ENCODE measurements at places on chromosomes 13 and 19.

GRCh38 chr13:23574421-23575145 lies 4.4 kb downstream of the TNFRSF19 start:
- no peak for DNase-seq

GRCh38 chr13:28582225-28582891 lies 76.6 kb upstream of the POMP start:
- DNase-seq, result no peak

DNA sequence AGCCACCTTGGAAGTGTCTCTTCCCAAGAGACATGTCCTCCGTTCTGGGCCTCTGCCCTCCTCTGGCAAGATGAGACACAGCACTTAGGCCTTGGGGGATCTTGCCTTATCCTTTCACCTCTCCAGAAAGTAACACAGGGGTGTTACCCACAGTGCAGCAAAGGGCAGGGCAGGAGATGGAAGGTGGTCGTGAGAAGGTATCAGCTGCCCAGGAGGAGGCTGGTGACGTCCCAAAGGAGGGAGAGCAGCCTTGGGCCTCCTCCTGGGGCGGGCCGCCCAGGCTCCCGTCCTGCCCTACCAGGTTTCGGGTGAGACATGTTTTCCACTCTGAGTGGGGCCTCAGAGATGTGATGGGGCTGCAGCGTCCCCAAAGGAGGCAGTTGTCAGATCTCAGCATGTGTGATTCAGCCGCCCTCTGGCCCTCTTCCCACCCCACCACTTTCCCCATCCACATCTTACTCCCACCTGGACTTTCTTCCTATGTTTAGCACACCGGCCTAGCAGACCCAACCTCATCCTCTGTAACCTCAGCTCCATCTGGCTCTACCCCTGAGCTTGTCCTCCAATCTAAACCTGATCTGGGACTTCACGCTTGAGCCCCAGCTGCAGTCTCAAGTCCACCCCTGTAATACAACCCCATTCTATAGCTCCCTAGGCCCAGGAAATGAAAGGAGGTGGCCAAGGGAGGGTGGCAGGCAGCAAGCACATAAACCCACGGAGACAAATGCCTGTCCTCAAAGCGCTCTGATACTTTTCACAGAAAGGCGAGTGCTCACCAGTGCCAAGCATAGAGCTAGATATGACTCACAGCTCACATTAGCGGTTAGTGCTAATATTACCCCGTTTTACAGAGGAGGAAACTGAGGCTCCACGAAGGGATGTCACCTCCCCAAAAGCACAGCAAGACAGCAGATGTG lies 9.3 kb downstream of the POU2F2 start:
- no peak for DNase-seq

DNA sequence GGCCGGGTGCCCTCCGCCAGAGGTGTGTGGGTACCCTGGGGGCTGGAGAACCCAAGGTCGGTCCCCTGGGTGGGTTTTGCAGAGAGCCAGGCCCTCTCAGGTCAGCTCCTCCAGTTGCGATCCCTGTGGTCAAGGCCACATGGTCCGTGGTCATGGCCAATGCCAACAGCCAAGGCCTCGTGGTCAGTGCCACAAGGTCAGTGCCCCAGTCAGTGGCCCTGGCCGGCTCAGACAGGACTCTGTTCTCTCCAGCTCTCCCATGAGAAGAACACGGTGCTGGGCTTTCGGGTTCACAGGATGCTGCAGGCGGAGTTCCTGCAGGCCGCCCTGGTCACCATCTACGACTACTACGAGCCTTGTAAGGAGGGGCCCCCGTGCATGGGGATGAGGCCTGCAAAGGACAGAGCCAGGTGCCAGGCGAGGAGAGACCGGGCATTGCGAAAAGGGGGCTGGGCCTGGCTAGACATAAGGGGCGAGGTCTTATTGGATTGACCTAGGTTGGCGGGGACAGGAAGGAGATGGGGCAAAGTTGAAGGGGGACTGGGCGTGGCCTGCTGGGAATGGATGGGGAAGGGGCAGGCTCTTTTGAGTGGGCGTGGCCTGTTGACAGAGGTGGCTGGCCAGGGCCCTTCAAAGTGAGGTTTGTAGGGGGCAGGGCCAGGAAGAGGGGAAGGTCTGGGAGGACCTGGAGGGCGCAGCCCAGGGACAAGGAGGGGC lies 15.2 kb upstream of the SHFL start:
- no peak for DNase-seq

DNA sequence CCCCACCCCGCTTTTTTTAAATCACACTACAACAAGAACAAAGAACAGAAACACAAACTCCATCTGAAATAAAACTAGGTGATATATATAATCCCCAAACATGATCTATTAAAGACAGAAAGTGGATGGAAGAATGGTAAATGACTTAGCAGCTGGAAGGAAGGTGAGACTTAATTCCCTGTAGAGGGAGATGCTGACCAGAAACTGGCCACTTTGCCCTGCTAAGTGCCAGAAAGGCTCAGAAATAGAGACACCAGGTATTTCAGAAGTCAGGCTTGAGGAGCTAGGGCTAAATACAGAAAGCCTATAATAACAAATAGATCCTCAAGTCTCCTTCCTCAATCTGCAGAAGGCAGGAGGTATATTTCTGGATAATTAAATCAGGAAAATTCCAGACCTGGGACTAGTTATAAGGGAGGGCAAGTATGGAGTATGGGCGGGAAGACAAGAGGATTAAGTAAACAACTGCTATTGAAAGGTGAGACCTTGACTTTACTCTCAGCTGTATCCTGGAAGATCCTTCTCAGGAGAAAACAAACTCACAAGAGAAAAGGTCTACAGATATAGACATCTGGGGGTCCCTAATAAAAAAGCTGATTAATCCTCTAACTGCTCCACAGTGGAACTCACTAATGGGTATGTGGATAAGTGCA lies 32.2 kb downstream of the MTRF1 start:
- DNase-seq, result no peak

DNA sequence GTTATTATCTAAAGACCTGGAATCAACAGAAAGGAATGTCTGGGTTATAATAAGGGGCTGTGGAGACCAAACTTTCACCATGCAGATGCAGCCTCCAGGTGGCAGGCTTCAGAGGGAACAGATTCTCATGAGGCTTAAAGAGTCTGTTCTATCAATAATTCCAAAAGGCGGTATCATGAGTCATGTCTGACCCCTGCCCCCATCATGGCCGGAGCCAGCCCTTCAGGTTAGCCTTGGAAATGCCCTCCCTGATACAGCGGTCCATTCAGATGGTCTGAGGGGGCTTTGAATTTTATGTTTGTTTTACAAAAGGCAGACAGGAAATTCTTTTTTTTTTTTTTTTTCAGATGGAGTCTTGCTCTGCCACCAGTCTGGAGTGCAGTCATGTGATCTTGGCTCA lies 21.7 kb upstream of the LAMP1 start:
- no peak for DNase-seq

DNA sequence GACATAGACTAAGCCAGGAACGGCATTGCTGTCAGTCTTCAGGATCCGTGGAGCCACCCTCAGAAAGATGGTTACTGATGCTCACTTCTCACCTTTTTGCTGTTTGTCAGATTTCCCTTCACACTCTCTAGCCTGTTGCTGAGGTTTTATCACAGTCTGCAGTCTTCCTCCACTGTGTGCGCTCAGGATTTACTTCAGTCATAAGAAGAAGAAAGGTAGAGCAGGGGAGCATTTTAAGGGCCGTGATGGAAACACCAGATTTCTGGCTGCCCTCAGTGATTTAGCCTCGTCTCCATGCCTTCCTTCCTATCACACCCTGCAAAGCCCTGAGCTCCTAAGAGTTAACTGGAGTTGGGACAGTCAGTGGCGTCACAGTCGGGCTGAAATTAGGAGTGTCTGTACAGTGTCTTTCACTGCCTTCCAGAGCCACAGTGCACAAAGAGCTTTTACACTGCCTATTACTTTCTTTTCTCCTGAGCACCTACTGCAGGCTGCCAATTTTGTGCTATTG lies 60.0 kb upstream of the GPR183 start:
- no peak for DNase-seq

GRCh38 chr19:6754136-6754535 lies 13.1 kb downstream of the SH2D3A start:
- DNase-seq, result no peak

- DNase-seq, result no peak
These were observed 4.8 kb downstream of the TSHZ3 start for GRCh38 chr19:31344403-31344802.

DNA sequence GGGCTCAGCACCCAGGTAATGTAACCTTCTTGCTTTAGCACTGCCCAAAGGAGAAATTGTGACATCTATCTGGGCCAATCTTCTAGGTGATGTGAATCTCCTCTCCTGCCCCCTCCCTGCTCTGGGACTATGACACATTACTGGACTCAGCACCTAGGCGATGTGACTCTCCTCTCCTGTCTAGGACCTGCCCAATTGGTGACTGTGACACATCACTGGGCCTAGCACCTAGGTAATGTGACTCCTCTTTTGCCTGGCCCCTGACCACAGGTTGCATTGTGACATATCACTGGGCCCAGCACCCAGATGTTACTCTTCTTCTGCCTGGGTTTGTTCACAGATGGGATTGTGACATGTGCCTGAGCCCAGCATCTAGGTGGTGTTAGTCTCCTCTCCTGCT lies 45.0 kb downstream of the ZNF85 start:
- no peak for DNase-seq

GRCh38 chr19:2199861-2200623 lies 36.1 kb downstream of the PLEKHJ1 start:
- DNase-seq, result no peak

- DNase-seq, result no peak
These were observed 1.4 kb downstream of the DCUN1D2 start for GRCh38 chr13:113489171-113489548.

- DNase-seq, result no peak
These were observed 416.6 kb downstream of the KLF12 start for GRCh38 chr13:73717632-73718031.

DNA sequence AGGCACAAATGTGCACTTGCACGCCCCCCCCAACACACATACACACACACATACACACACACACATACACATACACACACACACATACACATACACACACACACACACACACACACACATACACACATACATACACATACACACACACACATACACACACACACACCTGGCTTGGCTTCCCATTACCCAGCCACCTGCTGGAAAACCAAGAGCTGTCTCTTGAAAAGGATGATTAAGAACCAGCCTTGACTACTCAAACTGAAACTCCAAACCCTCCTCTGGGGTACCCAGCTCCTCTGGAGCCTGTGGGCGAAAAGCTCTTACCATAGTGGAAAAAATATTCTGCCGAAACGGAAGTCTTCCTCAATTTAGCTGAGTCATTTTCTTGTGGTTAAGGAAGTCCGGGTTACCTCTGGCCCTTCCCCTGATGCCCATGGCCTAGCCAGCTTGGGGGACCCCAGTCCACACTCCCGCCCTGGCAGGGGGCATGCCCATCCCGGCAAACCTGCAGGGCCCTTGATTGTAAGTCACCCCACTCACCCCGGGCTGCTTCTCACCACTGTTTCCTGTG lies 21.9 kb downstream of the CEBPA start:
- DNase-seq, result no peak

- DNase-seq, result no peak
These were observed 12.5 kb downstream of the DOCK9 start for GRCh38 chr13:98965325-98965724.

DNA sequence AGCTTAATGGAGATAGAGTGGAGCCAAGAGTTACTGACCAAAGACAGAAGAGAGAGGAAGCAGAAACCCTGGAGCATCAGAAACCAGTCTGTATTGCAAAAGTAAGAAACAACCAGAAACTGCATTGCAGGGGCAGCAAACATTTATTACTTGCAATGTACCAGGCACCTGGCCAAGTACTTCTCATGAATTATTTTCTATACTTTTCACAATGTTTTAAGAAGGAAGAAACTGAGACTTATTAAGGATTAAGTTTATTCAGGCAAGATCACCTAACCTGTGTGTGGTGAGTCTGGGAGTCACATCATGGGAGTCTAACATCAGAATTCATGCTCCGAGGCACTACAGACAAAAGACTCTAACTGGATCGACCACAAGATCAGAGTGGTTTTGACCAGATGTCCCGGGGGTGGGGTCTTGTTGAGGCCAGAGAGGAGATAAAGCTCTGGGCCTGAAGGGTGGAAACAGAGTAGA lies 47.4 kb downstream of the TNFRSF19 start:
- no peak for DNase-seq
